Kasumi-1 (cell line): ENCODE measurements at places on chromosomes 3 and 15.

GRCh38 chr3:105661461-105661860 lies 207.4 kb downstream of the CBLB start:
- no peak for DNase-seq

DNA sequence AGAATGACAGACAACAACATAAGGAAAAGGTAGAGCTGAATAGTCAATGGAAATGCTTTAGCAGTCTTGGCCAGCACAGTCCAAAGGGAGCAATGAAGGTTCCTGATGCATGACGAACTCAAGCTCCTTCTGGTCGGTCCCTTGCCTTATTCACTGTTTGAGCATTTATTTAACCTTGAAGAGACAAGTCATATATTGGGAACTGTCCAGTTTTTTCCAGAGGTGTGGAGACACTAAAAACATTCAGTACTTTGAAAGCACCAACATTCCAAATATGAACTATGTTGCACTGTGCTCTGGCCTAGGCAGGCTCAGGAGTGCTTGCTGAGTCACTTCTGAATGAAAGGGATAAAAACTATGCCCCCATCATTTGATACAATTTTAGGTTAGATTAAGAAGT lies 384.8 kb downstream of the MECOM start:
- no peak for DNase-seq

- no peak for DNase-seq
These were observed 1.4 kb downstream of the PDZRN3 start for GRCh38 chr3:73623346-73623745.

GRCh38 chr15:98586066-98586465 lies 62.3 kb upstream of the IGF1R start:
- no peak for DNase-seq

- DNase-seq = no peak
These were observed 726 bp upstream of the PROK2 start for GRCh38 chr3:71785532-71786216.

- DNase-seq = no peak
These were observed 6.7 kb upstream of the EIF1B start for GRCh38 chr3:40302784-40303183.
